Activated naive CD4-positive, alpha-beta T cell (primary cell): ENCODE measurements at places on chromosomes 6 and 20.

- no peak for DNase-seq
These were observed 14.5 kb downstream of the TAF4 start for GRCh38 chr20:62051144-62051543.

- DNase-seq: no peak
These were observed 303.5 kb upstream of the RNF24 start for GRCh38 chr20:4318891-4319290.

- DNase-seq: peak; percentile 60
These were observed 1.2 kb upstream of the HMGA1 start for GRCh38 chr6:34235307-34236130.

- no peak for DNase-seq
These were observed 20.2 kb downstream of the KIF25 start for GRCh38 chr6:168017629-168018028.

GRCh38 chr6:34273242-34273805 lies 24.5 kb upstream of the SMIM29 start:
- no peak for DNase-seq

DNA sequence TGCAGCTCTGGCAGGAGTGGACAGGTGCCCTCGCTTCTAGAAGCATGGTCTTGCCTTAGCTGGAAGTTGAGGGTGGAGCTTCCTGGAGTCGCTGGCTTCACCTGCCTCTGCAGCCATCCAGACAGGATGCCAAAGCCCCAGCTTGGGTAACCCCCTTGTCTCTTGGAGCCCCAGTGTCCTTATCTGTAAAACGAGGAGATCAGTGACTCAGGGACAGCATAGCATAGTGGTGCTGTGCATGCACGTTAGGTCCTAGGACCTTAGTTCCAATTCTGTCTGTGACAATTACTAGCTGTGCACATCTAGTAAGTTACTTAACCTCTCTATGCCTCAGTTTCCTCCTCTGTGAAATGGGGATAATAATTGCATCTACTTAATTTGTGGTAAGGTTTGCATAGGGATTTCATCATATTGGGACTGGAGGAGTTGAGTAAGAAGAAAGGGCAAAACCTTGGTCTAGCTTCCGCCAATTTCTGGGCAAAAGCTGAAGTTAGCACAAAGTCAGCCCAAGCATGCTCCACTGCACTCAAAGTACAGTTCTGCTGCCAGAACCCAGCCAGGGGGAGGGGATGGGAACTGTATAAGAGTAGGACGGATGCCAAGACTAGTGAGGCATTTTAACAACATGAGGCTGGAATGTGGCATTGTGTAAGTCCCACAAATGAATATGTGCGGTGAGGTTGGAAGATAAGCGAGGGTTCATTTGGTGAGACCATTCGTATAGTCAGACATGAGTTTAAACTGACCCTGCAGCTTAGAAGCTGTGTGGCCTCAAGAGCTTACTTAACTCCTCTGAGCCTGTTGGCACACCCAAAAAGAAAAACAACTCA lies 24.5 kb downstream of the TOX2 start:
- no peak for DNase-seq

DNA sequence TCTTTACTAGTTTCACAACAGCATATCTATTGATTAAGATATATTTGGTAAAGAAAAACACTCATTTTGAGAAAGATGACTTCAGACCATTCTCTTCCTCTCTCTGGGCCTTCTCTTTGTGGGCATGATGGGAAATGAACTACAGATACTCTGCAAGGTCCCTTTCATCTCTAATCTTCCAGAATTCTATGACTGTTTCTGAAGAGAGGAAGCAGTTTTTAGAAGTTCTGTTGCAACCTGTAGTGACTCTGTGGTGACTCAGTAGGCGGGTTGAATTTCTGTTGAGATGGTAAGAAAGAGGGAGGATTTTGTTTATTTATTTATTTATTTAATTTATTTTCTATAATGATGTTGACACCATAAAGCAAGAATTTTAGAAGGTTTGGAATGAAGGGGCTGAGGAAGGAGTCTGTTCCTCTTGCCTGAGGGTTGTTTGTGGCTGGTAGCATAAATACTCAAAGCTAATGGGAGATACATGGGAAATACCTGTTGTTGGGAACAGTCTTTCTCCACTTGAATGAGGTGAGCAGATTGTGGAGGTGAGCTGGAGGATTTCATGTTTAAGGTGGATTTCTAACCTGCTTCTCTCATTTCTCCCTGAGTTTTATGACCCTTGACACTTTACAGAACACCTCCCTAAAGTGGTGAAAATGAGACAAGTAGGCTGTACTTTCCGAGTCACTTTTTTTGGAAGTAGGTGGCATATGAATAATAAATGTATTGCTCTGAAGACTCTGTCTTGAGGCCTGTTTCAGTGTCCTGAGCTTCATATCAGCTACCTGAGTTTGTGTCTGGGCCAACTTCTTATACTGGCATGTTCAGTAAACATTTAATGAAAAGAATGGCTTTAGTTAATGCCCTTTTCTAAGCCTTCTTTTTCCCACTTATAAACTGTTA lies 15.0 kb downstream of the ACSS2 start:
- DNase-seq: no peak

DNA sequence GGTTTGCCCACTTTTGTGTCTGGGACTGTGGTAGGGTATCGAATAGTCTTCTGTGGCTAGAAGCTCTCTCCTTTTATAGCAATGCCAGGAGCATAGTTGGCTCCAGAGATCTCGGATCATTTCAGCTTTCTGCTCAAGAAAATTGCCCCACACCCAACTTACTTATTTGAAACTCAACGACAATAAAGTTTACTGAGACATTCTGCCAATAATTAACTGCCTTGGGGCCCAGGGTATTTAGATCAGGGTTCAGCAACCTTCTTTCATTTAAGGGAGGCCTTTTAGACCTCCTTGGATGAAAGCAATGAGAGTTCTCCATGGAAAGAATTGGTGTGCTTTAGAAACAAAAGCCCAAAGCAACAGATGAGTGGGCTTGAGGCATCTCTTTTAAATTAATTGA lies 53.8 kb upstream of the GMPR start:
- no peak for DNase-seq

GRCh38 chr20:47317127-47317895 lies 39.2 kb downstream of the ZMYND8 start:
- no peak for DNase-seq

DNA sequence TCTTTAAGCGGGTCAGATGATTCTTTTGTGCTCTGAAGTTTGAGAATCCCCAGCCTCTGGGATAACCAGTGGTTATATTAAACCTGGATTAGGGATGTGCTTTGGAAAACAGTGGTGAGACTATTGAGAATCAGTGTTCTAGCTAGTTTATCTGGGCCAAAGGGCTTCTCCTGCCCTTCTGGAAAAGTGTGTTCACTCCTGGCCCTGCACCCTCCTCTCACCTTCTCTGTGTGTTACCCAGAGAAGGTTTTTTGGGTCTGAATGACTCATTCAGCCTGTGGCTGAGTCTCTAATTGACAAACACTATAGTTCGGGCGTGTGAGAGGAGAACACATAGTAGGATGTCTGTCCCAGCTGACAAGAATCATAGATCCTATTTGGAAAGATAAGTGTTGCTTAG lies 66.7 kb downstream of the LRRC1 start:
- no peak for DNase-seq

- DNase-seq: peak; percentile 33
These were observed 1.0 kb upstream of the RIPOR2 start for GRCh38 chr6:24936641-24937317.

DNA sequence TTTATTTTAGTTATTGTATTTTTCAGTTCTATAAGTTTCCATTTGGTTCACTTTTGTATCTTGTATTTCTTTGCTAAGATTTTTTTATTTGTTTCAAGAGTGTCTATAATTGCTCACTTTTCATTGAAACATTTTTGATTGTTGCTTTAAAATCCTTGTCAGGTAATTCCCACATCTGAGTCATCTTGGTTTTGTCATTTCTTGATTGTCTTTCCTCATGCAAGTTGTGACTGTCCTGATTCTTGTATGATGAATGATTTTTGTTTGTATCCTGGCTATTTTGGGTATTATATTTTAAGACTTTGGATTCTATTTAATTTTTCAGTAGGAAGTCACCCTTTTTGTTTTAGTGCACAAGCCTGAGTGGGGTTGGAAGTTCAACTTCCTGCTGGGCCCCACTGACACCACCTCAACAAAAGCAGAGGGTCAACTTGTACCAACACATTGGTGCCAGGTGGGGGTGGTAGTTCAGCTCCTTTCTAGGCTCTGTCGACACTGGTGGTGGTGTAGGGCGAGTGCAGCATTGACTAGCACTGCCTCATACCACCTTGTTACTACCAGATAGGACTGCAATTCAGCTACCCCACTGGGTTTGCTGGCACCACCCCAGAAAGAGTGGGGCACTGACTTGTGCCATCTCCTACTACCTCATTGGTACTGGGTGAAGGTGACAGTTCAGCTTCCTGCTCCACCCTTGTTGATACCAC lies 8.8 kb downstream of the RSPH3 start:
- no peak for DNase-seq

DNA sequence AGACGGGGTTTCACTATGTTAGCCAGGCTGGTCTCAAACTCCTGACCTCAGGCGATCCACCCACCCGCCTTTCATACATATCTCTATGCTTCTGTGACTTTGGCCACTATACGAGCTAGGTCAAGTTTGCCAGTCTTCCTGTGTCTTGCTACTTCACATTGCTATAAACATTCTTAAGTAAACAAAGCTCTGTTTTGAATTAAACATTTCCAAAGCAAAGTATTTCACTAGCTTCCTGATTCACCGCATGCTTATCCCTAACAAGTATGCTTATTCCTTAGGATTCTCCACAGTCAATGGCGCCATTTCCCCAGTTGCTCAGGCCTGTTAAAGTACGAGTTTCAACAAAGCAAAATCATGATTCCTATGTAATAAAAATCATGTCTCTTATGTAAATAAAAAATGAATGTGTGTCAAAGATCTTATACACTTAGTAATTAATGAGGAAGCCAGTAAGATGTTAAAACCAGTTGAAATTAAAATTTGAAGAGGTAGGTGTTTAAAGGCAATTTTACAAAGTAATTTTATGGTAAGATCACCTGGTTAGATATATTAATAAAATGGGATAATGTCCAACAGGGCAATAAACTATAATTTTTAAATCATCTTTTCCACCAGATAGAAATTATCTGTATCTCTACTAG lies 88.5 kb downstream of the PRKN start:
- DNase-seq: no peak

GRCh38 chr20:60013296-60014139 lies 55.3 kb downstream of the CDH26 start:
- DNase-seq: no peak

DNA sequence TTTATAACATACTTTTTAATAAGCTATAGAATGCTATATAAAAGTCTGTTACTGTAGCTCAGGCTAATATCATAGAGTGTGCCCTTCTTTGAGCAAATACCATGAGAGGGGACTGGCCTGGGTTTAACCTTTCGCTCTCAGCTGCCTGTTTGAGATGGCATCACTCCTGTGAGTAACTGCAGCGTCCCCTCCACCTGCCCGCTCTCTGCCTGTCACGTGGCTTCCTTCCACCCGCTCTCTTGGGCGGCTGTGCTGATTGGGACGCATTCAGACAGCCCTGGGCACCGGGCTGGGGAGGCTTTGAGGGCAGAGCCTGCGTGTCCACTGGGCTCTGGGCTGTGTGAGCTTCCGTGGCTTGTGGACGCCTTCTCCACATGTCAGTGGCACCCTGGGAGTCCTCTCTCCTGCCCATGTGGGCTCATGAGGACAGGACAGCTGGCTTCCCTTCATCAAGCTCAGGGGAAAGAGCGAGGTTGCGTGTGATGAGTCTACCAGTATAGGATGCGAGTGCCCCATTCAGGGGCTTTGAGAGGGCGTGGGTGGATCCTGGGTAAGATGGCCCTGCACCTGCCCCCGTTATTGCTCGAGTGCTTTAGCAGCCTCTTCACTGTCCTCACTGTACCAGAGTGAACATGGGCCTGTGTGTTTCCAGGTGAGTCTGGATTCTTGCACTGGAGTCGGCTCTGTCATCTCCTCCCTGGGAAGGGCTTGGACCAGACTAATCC lies 10.7 kb upstream of the C20orf204 start:
- no peak for DNase-seq

DNA sequence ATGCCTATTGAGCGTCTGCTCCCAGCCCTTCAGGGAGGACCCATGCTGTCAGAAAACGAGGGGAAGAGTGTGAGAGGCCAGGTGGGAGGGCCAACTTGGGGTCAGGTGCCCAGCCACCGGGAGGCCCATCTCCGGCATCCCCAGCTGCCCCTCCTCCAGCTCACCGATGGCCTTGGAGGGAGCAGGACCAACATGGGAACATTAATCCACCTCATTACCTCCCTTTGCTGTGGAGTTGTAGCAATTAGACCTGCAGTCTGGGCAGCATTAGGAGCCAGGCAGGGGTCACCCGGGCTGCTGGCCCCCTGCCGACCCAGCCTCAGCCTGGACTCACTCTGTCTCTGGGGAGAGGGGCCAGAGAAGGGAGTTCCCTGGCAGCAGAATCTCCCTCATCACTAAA lies 25.1 kb downstream of the DLGAP4 start:
- no peak for DNase-seq

GRCh38 chr20:10898552-10898951 lies 224.8 kb upstream of the JAG1 start:
- DNase-seq: no peak

GRCh38 chr6:151870375-151870774 lies 62.9 kb downstream of the ESR1 start:
- no peak for DNase-seq

DNA sequence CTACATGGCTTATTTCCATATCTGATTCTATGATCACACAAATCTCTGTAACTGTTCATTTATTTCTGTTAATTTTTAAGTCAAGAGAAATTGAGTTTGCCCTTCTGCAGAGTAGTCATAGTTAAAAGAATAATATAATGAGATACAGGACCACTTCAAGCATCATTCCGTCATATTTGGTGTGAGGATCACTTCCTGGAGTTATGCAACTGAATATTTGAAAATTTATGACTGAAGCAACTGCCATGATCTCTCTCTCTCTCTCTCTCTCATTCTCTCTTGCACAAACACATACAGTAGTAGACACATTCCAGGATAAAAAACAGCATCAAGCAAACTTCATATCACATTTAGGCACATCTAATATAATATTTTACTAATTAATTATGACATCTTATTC lies 116.4 kb downstream of the COL9A1 start:
- no peak for DNase-seq

GRCh38 chr6:41002168-41002567 lies 36.9 kb downstream of the UNC5CL start:
- no peak for DNase-seq

GRCh38 chr20:24455081-24455480 lies 14.3 kb upstream of the SYNDIG1 start:
- DNase-seq: no peak

DNA sequence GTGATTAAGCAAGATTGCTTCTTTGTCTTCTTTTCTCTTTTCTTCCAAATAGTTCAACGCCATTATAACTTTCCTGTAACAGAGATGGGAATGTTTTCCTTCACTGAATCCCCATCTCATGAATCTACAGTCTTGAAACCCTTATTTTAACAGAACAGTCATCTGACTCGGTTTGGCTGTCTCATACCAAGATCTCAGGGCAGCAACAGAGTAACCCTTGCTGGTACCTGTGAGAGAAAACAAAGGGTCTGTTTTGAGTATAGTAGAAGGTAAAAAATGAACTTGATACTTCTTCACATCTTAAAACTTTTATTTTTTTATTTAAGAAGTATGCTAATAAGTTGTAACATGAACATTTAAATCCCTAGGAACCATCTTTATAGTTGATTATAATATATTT lies 19.6 kb upstream of the DSE start:
- DNase-seq: no peak
